Left ventricle myocardium inferior (tissue), 1 donor: ENCODE measurements at places on chromosomes 4 and X. TPM values are rescaled to one million over a fixed set of nuclear protein-coding genes. Genes with fewer than 3 reads are reported as not detected.

GSX2 gene
- total RNA-seq = not detected

GRCh38 chr4:128623508-128624215 is 185.8 kb upstream of the JADE1 start:
- no peak for DNase-seq
- H3K27ac ChIP-seq = no peak overlapping the region
- H3K4me1 ChIP-seq = no peaks in the 10 kb centered on the region
- no peak overlapping the region for H3K4me3 ChIP-seq

- no peak overlapping the region for H3K4me3 ChIP-seq
- H3K4me1 ChIP-seq = no peaks in the 10 kb centered on the region
- no peak for DNase-seq
Measured at GRCh38 chr4:21656832-21657231, 291.7 kb downstream of the KCNIP4 start.

- H3K36me3 ChIP-seq = no peaks in the 10 kb centered on the region
- no peak overlapping the region for H3K4me3 ChIP-seq
- H3K27me3 ChIP-seq = no peaks in the 10 kb centered on the region
- peaks cover 23% of the 10 kb centered on the region for H3K4me1 ChIP-seq
Measured at GRCh38 chr4:153509724-153510123, 43.6 kb downstream of the TMEM131L start.

KIAA1210 gene
- total RNA-seq = not detected

VCX3A gene
- total RNA-seq = not detected

DNA sequence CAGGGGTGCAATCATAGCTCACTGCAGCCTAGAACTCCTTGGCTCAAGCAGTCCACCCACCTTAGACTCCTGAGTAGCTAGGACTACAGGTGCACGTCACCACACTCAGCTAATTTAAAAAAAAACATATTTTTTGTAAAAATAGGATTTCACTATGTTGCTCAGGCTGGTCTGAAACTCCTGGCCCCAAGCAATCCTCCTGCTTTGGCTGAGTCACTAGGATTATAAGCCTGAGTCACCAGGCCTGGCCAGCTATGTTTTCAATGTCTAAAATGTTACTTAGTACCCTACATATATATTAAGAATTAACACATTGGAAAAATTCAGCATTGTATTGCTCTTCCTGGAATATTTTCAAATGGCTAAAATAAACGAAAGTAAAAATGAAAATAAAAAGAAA is 37.5 kb downstream of the PNPLA4 start:
- no peak for DNase-seq
- H3K4me1 ChIP-seq = no peaks in the 10 kb centered on the region
- H3K27ac ChIP-seq = no peak overlapping the region
- H3K27me3 ChIP-seq = no peaks in the 10 kb centered on the region
